ENCODE measurements at places on chromosomes 3 and 15.

DNA sequence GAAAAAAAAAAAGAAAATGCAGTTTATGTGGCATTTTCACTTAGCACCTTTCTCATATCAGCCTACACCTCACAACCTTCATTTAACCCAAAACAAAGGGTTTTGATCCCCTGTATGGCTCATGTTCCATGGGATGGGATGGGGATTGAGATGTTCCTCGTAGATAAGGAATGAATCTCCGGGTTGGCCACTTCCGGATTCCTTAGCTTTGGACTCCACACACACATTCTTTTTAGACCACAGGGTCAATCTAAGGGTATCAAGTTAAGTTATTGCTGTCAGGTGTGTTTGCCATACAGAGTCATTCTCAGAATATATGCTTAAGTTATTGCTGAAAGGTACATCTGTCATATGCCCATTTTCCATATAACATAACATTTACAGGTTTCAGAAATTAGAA lies 301.4 kb upstream of the TGFBR2 start:
- DNase-seq: no peak

DNA sequence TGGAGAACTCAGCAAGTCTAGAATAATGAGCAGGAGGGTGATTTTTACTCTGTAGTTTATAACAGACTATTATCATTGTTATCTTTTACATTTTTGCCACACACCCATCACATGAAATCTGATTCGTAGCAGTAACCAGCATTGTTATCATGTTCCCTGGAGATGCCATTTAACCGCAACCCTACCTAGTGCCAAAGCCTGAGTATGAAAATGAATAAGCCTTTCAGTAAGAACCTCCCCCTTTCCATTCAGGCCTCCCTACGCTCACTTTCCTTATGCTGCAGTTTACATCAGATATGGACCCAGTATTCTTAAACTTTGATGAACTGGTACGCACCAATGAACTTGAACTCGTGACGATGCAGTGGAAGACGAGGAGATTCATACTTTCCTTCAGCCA lies 158.7 kb upstream of the SPRED1 start:
- DNase-seq: no peak

DNA sequence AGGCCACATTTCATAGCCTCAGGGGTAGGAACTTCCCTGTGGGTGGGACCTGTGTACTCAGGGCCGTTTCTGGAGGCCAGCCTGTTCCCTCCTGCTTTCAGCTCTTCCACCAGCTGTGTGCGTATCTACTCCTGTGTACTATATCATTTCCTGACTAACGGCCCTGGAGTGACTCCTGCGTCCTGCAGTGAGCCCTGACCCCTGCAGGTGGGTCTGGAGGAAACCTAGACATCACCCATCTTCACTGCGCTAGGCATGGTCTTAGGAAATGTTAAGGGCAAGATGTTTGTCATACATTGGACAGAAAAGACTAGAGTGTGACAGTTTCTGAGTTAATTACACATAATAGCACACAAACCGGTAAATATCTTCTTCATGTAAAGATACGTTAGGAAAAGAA lies 297.3 kb downstream of the GABRB3 start:
- DNase-seq: no peak

DNA sequence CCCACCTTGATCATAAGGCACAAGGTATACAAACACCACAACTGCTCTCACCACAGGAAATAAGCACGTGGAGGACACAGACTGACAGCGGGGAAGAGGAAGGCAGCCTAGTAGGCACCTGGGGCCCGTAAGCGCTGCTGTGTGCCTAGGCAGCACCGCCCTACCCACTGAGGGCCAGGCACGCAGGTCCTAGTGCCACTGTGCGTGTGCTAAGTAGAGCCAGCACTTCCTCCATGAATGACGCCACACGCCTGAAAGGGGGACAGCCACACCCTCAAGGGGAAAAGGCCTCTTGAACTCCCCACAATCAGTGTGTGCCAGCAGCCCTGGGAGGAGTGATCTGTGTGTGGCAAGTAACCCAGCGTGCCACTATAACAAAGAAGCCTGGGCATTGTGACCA lies 73.0 kb downstream of the ATP1B3 start:
- no peak for DNase-seq

DNA sequence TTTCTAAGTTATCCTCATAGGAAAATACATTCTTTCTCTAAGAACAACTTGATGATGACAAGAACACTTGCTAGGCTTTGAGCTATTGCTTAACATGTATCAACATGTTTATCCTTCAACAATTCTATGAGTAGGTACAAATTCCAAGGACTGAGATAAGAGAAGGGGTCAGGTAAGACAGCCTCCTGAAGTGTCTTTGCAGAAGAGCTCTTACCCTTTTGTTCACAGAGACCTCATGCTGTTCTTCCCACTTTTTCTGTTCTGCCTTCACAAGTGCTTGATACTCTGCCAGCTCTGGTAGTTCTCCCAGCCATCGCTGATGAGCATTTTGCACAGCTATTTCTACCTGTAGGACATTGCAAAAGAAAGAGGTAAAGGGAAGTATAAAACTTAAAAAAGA lies 50.9 kb downstream of the CEP152 start:
- no peak for DNase-seq

DNA sequence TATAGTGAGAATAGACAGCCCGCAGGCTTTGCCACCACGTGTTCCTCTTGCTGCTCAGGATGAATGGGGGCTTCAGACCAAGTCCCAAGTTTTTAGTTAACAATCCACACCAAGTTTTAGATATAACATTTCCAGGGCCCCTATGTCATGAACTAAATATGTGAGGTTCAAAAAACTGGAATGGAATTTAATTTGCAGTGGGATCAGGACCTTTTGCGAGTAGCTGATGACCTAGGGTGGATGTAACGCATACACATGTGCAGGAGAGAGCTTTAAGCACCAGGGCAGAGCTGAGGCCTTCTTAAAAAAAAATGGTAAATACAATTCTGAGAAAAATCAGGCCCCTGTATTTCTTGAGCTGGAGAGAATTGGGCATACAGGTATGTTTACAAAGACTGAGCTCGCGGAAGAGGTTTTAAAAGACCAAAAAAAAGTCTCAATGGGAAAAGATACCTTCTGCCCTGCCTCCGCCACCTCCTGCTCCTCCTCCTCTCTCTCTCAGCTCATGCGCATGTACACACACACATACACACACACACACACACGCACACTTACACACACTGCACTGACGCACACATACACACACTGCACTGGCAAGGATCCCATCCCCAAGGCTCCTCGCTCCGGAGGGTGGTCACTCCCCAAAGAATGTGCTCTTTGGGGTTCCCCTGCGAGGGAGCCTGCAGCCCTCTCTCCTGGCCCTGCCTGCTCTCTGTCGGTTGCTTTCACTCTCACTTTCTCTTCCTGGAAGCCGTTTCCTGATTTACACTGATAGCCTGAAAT lies 48.2 kb upstream of the IGF1R start:
- DNase-seq: peak; percentile 70

GRCh38 chr3:182246870-182247269 lies 535.1 kb downstream of the SOX2 start:
- DNase-seq: no peak

DNA sequence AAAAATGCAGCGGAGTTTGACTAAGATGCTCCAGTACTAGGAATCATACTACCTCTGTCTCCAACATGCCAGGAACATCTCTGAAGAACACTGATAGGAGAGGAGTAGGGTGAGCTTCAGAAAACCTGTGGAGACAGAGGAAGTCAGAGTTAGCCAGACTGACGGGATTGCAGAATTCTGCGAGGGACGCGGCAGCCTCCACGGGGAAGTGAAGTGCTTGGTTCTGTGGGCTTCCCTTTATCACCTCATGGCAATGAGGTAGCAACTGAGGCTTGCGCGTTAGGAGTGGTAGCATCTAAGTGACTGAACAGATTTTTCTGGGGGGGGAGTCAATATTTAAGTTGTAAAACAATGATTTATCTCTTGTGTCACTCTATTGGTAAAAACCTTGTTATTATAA lies 226.3 kb downstream of the MCTP2 start:
- no peak for DNase-seq

Measured in femur (tissue), 1 donor.